Naive thymus-derived CD8-positive, alpha-beta T cell (primary cell): ENCODE measurements at places on chromosomes 2 and 18.

GRCh38 chr2:140454717-140455116 is 1674.5 kb upstream of the NXPH2 start:
- H3K27ac ChIP-seq: no peak overlapping the region
- DNase-seq: no peak
- no peak overlapping the region for H3K4me3 ChIP-seq
- no peaks in the 10 kb centered on the region for H3K36me3 ChIP-seq
- H3K4me1 ChIP-seq: no peaks in the 10 kb centered on the region

DNA sequence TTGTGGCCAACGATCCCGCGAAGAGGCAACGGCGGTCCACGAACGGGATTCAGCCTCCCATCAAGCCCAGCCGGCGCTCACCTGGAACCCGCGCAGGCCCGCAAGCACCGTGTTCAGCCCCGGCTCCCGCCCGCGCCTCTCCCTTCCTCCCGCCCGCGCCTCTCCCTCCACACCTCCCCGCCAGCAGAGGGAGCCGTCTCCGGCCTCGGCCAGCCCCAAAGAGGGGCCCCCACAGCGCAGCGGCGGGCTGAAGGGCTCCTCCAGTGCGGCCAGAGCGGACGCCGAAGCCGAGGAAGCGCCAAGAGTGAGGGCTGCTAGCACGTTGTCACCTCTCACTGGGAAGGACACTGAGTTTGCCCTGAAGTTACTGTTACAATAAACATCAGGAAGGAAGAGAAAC is 55.3 kb upstream of the LAPTM4A start:
- H3K36me3 ChIP-seq: no peaks in the 10 kb centered on the region
- peaks cover 9% of the 10 kb centered on the region for H3K4me1 ChIP-seq
- DNase-seq: no peak
- H3K27me3 ChIP-seq: peaks cover 31% of the 10 kb centered on the region
- no peak overlapping the region for H3K27ac ChIP-seq
- peak overlapping the region; percentile 79 for H3K4me3 ChIP-seq

GRCh38 chr18:32299484-32299883 is 109.6 kb downstream of the MEP1B start:
- no peaks in the 10 kb centered on the region for H3K36me3 ChIP-seq
- no peak for DNase-seq
- H3K4me1 ChIP-seq: no peaks in the 10 kb centered on the region
- no peak overlapping the region for H3K27ac ChIP-seq
- peaks cover 2% of the 10 kb centered on the region for H3K27me3 ChIP-seq
- H3K4me3 ChIP-seq: no peak overlapping the region

DNA sequence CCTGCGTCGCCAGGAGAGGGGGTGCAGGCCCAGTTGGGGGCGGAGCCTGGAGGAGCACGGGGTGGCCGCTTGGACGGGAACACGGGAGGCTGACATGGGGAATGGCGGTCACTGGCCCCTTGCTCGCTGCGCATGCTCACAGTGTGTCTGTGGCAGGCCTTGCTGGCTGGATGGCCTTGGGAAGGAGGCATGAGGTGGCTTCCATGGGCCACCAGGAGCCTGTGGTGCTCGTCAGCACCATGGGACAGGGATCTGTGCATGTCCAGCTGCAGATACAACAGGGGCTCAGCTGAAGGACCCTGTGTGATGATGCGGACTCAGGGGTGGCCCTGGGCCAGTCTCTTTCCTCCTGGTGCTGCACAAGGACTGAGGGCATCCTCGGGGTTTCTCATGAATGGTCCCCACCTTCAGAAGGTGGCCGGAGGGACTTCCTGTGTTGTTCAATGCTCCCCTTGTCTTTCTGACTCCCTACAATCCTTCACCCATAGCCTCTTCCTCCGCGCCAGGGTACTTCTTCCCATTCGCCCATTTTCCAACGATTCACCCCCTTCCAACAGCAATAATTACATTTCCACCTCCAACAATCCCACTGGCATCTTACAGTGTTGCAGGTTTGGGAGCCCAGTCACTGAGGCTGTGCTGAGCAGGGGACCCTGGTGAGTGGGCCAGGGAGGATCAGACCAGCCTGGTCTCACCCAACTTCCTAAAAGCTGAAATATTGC is 3.4 kb upstream of the SP140L start:
- H3K27ac ChIP-seq: peak overlapping the region; percentile 62
- peaks cover 80% of the 10 kb centered on the region for H3K4me1 ChIP-seq
- H3K4me3 ChIP-seq: no peak overlapping the region

GRCh38 chr2:231003186-231003585 is 7.3 kb downstream of the SPATA3 start:
- peaks cover 5% of the 10 kb centered on the region for H3K36me3 ChIP-seq
- H3K27ac ChIP-seq: peak overlapping the region; percentile 32
- no peak for DNase-seq

GRCh38 chr2:73855526-73855925 is 26.8 kb downstream of the STAMBP start:
- H3K4me1 ChIP-seq: no peaks in the 10 kb centered on the region
- H3K27me3 ChIP-seq: no peaks in the 10 kb centered on the region
- H3K36me3 ChIP-seq: peaks cover 32% of the 10 kb centered on the region
- H3K4me3 ChIP-seq: no peak overlapping the region

GRCh38 chr2:64367444-64368232 is 86.3 kb upstream of the LGALSL start:
- no peak overlapping the region for H3K4me3 ChIP-seq
- H3K4me1 ChIP-seq: no peaks in the 10 kb centered on the region
- no peak overlapping the region for H3K27ac ChIP-seq

DNA sequence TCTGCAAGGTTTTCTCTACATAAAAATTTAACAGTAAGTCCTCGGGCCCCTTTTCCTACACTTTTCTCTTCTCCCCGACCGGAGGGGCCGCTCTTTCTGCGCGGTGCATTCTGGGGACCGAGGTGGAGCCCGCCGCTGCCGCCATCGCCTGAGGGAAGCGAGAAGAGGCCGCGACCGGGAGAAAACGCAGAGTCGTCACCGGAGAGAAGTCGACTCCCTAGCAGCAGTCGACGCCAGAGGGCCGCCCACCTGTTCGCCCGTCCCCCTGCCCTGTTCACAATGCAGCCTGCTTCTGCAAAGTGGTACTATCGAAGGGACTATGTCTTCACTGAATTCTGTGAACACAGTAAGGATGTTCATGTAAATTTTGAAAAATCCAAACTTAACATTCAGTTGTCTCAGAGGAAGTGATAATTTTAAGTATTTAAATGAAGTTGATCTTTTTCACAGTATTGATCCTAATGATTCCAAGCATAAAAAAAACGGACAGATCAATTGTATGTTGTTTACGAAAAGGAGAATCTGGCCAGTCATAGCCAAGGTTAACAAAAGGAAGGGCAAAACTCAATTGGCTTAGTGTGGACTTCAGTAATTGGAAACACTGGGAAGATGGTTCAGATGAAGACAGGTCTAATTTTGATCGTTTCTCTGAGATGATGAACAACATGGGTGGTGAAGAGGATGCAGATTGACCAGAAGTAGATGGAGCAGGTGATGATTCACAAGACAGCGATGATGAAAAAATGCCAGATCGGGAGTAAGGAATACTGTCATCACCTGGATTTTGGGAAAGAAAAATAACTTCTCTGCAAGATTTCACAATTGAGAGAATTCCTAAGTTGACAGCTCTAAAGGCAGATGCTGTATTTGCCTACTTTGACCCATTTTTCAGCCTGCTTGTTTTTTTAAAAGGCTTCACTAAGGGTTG is 55.8 kb downstream of the ASXL2 start:
- H3K4me1 ChIP-seq: peaks cover 32% of the 10 kb centered on the region
- H3K4me3 ChIP-seq: peak overlapping the region; percentile 90
- H3K36me3 ChIP-seq: no peaks in the 10 kb centered on the region
- peak overlapping the region; percentile 94 for H3K27ac ChIP-seq

DNA sequence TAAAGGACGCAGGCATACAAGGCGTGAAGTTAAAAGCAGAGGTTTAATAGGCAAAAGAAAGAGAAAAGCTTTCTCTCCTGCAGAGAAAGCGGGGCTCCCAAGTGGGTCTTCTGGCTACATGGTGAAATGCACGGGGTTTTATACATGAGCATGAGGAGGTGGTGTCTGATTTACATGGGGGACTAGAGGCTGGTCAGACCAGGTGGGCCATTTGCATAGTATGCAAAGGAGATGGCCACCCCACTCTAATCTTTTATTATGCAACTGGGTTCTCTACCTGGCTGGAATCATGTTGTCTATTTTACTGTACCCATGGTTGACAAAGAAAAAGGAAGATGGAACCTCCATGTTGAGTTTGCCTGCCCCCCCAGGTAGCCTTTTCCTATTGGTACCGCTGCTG is 356.2 kb downstream of the KCNJ3 start:
- no peaks in the 10 kb centered on the region for H3K27me3 ChIP-seq
- no peak overlapping the region for H3K4me3 ChIP-seq
- no peak for DNase-seq
- no peaks in the 10 kb centered on the region for H3K36me3 ChIP-seq

DNA sequence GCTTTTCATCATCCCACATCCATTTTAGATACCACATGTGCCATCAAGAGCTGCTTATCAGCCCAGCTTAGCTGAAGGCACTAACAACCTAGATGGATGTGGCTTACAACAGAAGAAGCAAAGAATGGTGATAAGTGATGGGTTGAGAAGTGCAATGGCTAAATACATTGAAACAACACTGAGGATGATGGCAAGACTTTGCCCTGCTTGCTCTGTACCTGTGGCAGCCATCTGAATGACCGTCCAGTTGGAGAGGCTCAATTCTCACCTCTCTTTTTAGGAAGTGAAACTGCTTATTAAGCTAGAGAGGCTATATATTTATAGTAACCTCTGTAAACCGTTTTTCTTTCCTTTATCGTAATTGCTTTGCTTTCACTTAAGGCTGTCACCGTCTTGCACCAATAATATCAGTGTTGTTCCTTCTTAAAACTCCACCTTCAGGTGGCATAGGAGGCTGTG is 5.7 kb downstream of the GPATCH11 start:
- peaks cover 8% of the 10 kb centered on the region for H3K4me1 ChIP-seq
- H3K4me3 ChIP-seq: no peak overlapping the region
- DNase-seq: no peak
- no peaks in the 10 kb centered on the region for H3K27me3 ChIP-seq
- H3K36me3 ChIP-seq: peaks cover 11% of the 10 kb centered on the region
- no peak overlapping the region for H3K27ac ChIP-seq

GRCh38 chr18:8139127-8139527 is 470.1 kb upstream of the RAB12 start:
- no peaks in the 10 kb centered on the region for H3K4me1 ChIP-seq
- H3K27me3 ChIP-seq: no peaks in the 10 kb centered on the region
- no peak for DNase-seq
- no peak overlapping the region for H3K27ac ChIP-seq
- H3K4me3 ChIP-seq: no peak overlapping the region

DNA sequence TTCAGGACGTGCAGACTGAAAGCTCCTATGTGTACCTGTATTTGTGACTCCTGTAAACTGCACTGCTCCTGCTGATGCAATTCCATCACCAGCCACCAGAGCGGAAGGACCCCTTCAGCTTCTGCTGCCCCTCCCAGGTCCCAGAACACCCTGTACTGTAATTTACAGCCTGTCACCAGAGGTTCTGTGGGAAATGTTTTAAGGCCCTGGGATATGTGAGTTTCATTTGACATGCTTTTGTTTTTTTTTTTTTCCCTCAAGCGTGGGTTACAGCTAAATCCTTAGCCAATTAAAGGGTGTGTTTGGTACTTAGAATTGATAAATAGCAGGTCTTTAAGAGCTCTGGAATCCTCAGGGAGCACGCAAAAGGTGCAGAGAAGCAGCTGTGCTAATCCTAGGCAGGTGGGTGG is 79.4 kb downstream of the KCTD1 start:
- H3K4me1 ChIP-seq: no peaks in the 10 kb centered on the region
- H3K36me3 ChIP-seq: peaks cover 3% of the 10 kb centered on the region
- no peak overlapping the region for H3K27ac ChIP-seq
- DNase-seq: no peak
- no peaks in the 10 kb centered on the region for H3K27me3 ChIP-seq

- no peaks in the 10 kb centered on the region for H3K4me1 ChIP-seq
- no peak for DNase-seq
- no peaks in the 10 kb centered on the region for H3K36me3 ChIP-seq
- H3K4me3 ChIP-seq: no peak overlapping the region
- no peak overlapping the region for H3K27ac ChIP-seq
Observed at GRCh38 chr18:76052227-76052595, 442.8 kb downstream of the ZNF516 start.

GRCh38 chr2:32807662-32808061 is 139.1 kb upstream of the LTBP1 start:
- H3K4me3 ChIP-seq: no peak overlapping the region
- peaks cover 42% of the 10 kb centered on the region for H3K36me3 ChIP-seq
- H3K27ac ChIP-seq: no peak overlapping the region

DNA sequence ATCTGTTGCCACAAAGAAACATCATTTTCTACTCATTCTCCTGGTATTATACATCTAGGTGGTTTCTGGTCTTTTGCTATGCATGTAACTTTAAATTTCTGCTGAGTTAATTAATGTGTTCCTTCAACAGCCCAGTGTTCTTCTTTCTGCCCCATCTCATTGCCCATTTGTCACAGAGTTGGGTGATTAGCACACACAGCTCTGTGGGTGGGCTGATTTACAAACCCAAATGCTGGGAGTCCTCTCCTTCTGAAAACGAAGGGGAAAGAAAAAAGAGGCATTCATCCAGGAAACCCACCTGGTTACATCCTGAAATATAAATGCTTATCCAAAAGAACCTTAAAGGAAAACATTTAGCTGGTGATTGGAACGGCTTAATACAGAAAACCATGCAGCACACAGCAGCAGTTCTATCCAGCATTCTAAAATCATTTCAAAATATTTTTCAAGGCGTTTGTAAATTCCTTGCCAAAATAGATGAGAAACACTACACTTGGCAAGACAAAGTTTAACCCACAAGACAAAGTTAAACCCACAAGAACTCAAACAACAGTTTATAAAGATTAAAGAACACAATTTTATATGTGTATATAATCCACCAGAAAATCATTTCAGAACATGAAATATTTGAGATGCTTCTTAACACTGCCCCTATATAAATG is 177.9 kb downstream of the ANTXR1 start:
- H3K4me1 ChIP-seq: no peaks in the 10 kb centered on the region
- no peak overlapping the region for H3K4me3 ChIP-seq
- no peaks in the 10 kb centered on the region for H3K36me3 ChIP-seq
- H3K27me3 ChIP-seq: peaks cover 7% of the 10 kb centered on the region
- DNase-seq: no peak

- DNase-seq: no peak
- no peak overlapping the region for H3K27ac ChIP-seq
- no peak overlapping the region for H3K4me3 ChIP-seq
- H3K4me1 ChIP-seq: no peaks in the 10 kb centered on the region
- H3K27me3 ChIP-seq: peaks cover 19% of the 10 kb centered on the region
Observed at GRCh38 chr2:202149936-202150335, 76.9 kb downstream of the KIAA2012 start.

GRCh38 chr18:79068341-79068936 is 755 bp upstream of the ATP9B start:
- H3K27ac ChIP-seq: peak overlapping the region; percentile 98
- H3K4me1 ChIP-seq: peaks cover 43% of the 10 kb centered on the region
- H3K4me3 ChIP-seq: peak overlapping the region; percentile 90

DNA sequence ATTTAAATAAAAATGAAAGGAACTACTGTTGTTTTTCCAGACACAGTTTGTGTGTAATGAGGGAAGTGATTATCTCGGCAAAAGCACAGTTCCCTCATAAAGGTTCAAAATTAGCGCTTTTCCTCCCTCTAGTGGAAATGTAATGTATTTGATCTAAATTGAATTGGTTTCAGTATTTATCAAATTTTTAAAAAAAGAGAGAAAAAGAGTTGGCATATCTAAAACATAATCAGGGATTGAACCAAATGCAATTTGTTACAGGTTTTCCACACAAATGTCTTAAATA is 37.5 kb downstream of the CMPK2 start:
- H3K36me3 ChIP-seq: peaks cover 28% of the 10 kb centered on the region
- DNase-seq: no peak
- no peak overlapping the region for H3K27ac ChIP-seq
- peaks cover 13% of the 10 kb centered on the region for H3K4me1 ChIP-seq

- H3K36me3 ChIP-seq: no peaks in the 10 kb centered on the region
- DNase-seq: no peak
- H3K4me1 ChIP-seq: no peaks in the 10 kb centered on the region
- H3K27me3 ChIP-seq: no peaks in the 10 kb centered on the region
- H3K4me3 ChIP-seq: no peak overlapping the region
- no peak overlapping the region for H3K27ac ChIP-seq
Observed at GRCh38 chr18:27094621-27095020, 90.5 kb downstream of the CHST9 start.
